Esophagus mucosa (tissue), 1 donor: ENCODE measurements at places on chromosomes 7 and 10. TPM values are rescaled to one million over a fixed set of nuclear protein-coding genes. Genes with fewer than 3 reads are reported as not detected.
A peak's percentile ranks its signal among the peaks of the same experiment; 100 is the strongest.

GRCh38 chr7:33612442-33612841 is 292.9 kb upstream of the BMPER start:
- no peak for ATAC-seq

DNA sequence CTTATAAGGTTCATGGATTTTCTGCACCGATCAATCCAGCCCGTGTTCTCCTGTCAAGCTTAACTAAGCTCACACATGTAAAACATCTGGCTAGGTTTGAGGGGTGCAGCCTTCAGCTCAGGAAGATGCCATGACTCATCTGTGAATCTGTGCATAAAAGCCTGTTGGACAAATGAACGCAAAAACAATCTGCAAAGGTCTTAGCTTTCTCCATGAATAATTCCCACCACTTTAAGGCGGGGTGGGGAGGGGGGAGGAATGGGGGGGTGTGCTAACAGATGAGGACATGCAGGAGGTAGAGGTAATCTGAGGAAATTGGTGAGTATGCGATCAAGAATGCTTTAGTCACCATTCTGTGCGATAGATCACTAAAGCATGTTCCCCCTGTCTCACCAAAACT is 4.8 kb downstream of the DOCK4 start:
- peak; percentile 22 for ATAC-seq

DNA sequence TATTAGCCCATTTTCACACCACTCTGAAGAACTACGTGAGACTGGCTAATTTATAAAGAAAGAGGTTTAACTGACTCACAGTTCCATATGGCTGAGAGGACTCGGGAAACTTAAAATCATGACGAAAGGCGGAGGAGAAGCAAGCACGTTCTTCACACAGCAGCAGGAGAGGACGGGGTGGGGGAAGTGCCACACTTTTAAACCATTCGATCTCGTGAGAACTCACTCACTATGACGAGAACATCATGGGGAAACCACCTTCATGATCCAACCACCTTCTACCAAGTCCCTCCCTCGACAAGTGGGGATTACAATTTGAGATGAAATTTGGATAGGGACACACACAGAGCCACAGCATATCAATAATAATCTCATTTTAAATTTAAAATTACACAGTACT is 80.2 kb downstream of the VWDE start:
- ATAC-seq, result no peak

DNA sequence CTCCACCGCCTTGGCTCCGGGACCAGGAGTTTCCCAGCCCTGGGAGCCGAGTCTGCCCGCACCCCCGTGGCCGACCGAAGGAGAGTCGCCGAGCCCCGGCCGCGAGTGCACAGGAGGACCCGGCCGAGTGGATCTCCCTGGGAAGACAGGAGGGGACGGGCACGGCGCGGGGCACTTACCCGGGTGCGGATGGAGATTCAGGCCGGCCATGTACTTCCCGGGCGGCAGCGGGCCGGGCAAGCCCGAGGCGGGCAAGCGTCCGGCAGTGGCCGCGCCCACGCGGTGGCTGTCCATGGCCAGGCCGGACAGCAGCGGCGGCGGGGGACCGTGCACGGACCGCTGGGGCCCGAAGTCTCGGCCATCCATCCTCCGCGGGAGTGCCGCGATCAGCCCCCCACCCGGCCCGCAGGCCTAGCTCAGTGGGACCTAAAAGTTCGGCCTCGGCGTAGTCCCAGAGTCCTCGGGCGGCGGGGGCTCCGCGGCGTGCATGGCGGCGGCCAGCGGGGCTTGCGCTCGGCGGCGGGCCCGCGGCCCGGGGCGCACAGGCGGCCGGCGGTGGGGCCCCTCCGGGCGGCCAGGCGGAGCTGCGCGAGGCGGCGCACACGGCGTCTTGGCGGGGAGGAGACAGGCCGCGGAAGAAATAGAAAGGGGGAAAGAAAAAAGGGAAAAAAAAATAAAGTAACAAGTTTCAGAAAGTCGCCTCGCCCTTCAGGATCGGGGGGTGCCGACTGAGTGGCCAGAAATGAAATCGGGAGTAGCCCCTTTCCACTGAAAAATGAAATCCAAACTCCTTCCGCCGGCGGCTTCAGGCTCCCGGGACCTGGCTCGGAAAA is 2.5 kb downstream of the TNRC18 start:
- no peak for ATAC-seq

GRCh38 chr7:51316262-51316665 is 345 bp downstream of the COBL start:
- ATAC-seq, result peak; percentile 86

SHTN1 gene
- total RNA-seq, result 23.9 TPM

TM9SF3 gene
- 60.7 TPM for total RNA-seq
